ENCODE measurements at places on chromosomes 3 and 15. TPM values are rescaled to one million over a fixed set of nuclear protein-coding genes. Genes with fewer than 3 reads are reported as not detected.
A peak's percentile ranks its signal among the peaks of the same experiment; 100 is the strongest.

- H3K27ac ChIP-seq: peak overlapping the region; percentile 82
- H3K27me3 ChIP-seq: no peaks in the 10 kb centered on the region
- no peak overlapping the region for H3K4me3 ChIP-seq
- H3K4me1 ChIP-seq: peaks cover 28% of the 10 kb centered on the region
- H3K36me3 ChIP-seq: no peaks in the 10 kb centered on the region
Measured at GRCh38 chr3:71117572-71118247, 465.8 kb downstream of the FOXP1 start.

- no peak overlapping the region for H3K4me3 ChIP-seq
- no peaks in the 10 kb centered on the region for H3K27me3 ChIP-seq
- no peak for DNase-seq
Measured at GRCh38 chr3:77652624-77653023, 612.7 kb downstream of the ROBO2 start.

FBN1 gene
- 172 TPM for total RNA-seq

GRCh38 chr15:70576696-70577095, 186.7 kb downstream of the UACA start:
- no peak overlapping the region for H3K4me3 ChIP-seq
- no peaks in the 10 kb centered on the region for H3K36me3 ChIP-seq
- peak overlapping the region; percentile 42 for H3K27ac ChIP-seq
- no peak for DNase-seq
- H3K4me1 ChIP-seq: peaks cover 10% of the 10 kb centered on the region

ZIC4 gene
- total RNA-seq: 0.08 TPM

DNA sequence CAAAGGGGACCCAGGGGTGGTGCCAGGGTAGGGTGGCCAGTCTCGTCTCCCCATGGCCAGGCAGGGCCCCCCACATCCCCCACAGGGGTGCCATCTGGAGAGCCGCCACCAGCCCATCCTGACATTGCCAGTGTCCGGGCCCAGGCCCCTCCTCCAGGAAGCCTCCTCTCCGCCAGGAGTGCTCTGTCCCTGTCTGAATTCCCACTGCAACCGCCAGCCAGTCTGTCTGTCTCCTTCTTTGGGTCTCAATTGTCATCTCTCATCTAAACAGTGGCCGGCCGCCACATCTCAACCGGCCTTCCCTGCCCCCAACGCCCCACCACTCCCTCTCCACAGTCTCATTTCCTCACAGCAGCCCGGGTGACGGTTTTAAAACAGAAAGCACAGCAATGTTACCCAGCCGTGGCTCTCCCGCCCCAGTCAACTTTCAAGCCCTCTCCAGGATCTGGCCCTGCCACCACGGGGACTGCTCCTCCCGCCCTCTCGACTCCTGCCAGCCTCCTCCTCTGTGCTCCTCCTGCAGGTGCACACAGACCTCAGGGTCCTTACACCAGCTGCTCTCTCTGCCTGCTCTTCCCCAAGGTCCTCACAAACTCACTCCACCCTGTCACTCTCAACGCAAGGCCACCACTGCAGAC, 57.0 kb downstream of the IQSEC1 start:
- no peaks in the 10 kb centered on the region for H3K36me3 ChIP-seq
- no peak overlapping the region for H3K27ac ChIP-seq
- no peak for DNase-seq
- peaks cover 7% of the 10 kb centered on the region for H3K4me1 ChIP-seq
- no peaks in the 10 kb centered on the region for H3K27me3 ChIP-seq

DNA sequence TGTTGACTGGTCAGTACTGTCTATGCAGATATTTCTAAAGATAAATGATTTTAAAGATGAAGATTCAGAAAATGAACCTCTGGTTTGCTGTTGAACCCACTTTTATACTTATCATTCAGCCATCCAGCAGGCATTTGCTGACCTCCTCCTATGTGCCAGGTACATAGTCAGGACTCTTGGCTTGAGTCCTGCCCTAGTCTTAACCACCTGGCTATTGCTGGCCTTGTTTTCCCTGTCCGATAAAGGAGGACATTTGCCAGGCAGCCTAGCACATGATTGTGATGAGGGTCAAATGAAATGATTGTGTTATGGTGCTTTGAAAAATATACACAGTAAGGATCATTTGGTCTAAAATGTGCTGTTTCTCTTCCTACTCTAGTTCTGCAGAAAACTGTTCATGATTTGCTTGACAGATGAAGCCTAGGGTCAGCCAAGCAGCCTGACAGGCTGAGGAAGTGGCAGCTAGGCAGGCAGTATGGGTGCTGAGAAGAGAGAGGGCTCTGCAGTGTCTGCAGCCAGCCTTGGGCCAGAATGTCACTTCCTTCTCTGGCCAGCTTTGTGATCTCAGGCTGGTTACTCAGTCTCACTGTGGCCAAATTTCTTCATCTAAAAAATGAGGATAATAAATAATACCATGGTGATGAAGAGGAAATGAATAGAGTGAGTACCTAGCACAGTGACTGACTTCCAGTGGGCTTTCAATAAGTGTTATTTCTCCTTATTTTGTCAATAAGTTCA, 13.8 kb downstream of the EXOSC7 start:
- DNase-seq: no peak
- H3K4me3 ChIP-seq: no peak overlapping the region
- H3K36me3 ChIP-seq: no peaks in the 10 kb centered on the region
- peaks cover 15% of the 10 kb centered on the region for H3K4me1 ChIP-seq
- no peaks in the 10 kb centered on the region for H3K27me3 ChIP-seq
- H3K27ac ChIP-seq: no peak overlapping the region
